Skeletal muscle tissue (tissue), 5 donors: ENCODE measurements at places on chromosomes 7 and 10. TPM values are rescaled to one million over a fixed set of nuclear protein-coding genes. Genes with fewer than 3 reads are reported as not detected.

Gene PRSS2
- total RNA-seq = not detected

Gene PRLHR
- total RNA-seq = not detected

Gene STEAP4
- 3.7 TPM for total RNA-seq

Gene EGR2
- 3.7 TPM for total RNA-seq

Gene ATOH7
- not detected for total RNA-seq

Gene CASP2
- 9.4 TPM for total RNA-seq

Gene GNAI1
- 25.6 TPM for total RNA-seq

Gene SLC35B4
- 6.8 TPM for total RNA-seq

Gene TMEM139
- 1.0 TPM for total RNA-seq

Gene C10orf143
- not detected for total RNA-seq

Gene FAM171A1
- 11.0 TPM for total RNA-seq

Gene VPS50
- 47.0 TPM for total RNA-seq

Gene GIMAP2
- total RNA-seq = 9.4 TPM

Gene RSBN1L
- 24.0 TPM for total RNA-seq

Gene PON1
- not detected for total RNA-seq

Gene SORBS1
- total RNA-seq = 66.8 TPM

Gene HOXA2
- under 0.01 TPM for total RNA-seq

Gene ELMO1
- total RNA-seq = 52.7 TPM

Gene PDSS1
- total RNA-seq = 7.3 TPM

Gene RBP3
- total RNA-seq = not detected
